ENCODE measurements at places on chromosomes 5 and 9.

DNA sequence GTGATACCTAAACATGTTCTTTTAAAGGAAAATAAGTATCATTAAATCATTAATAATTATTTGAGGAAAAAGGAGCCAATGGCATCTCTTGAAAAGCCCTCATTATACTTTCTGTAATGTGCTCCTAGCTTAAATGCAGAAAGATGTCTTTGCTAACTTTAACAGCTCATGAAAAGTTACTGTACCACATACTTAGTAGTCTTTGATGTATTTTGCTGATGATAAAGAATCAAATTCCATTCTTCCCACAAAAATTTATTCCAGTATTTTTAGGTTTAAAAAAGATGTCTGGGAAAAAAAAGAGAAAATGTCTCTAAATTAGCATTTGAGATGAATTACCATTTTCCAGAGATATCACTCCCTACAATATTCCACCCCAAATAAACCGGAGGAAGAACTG, 112.5 kb downstream of the PPP2R2B start:
- no peak for DNase-seq

GRCh38 chr5:43422143-43422542, 10.0 kb upstream of the CCL28 start:
- DNase-seq = no peak

DNA sequence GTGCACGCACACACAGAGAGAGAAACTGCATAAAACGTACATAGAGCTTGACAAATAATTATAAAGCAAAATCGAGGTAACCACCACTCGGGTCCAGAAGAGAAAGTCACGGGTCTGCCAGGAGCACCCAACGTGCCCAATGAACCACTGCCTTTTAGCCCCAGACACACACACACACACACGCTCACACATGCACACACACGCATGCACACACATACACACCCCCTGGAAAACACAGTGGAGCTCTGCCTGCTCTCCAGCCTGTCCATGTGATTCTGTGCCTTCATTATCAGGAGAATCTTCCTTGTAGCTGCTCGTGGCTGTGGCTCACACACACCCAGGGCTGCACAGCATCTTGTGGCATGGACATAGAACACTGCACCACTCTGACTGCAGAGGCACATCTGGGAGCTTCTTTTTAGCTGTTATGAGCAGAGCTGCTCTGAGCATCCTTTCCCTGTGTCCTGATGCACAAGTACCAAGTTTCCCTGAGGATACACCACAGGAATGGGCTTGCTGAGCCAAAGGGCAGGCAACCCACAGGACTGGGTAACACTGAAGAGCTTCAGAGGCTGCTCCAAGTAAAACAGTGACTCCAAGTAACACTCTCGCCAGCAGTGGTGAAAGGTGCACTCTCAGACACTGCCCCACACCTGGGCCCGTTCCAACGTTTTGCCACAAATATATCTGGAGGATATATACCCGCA, 58.9 kb downstream of the CAMSAP1 start:
- DNase-seq = no peak

- no peak for DNase-seq
Observed at GRCh38 chr5:80759866-80760577, 105.2 kb upstream of the DHFR start.

DNA sequence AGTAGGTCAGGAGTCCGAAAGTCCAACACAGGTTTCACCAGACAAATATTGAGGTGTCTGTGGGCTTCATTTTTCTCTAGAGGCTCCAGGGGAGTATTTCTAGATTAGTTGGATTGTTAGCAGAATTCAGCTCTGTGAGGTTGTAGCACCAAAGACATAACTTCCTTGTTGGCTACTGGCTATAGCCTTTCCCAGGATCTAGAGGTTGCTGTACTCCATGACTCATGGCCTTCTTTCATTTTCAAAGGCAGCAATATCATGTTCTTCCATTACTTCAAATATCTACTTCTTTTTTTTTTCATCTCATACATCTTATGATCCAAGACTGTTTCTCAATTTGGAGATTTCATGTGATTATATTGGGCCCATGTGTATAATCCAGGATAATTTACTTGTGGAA, 404.0 kb upstream of the FAM174A start:
- no peak for DNase-seq

DNA sequence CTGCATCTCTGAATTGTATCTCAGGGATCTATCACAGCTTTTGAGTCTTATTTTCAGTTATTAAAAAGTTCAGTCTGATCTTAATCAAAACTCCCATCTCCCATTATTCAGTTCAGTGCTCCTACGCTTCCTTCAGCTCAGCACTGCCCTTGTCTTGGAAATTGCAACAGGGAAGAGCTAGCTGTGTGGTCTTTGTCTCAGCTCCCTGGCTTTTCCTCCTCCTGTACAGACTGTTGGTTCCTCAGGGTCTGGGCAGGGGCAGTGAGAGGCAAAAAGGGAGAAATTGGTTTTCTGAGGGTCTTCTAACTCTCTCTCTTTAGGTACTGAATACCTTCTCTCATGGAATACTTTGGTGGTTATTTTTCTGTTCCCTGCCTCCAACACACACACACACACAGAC, 48.2 kb downstream of the PDE8B start:
- no peak for DNase-seq

DNA sequence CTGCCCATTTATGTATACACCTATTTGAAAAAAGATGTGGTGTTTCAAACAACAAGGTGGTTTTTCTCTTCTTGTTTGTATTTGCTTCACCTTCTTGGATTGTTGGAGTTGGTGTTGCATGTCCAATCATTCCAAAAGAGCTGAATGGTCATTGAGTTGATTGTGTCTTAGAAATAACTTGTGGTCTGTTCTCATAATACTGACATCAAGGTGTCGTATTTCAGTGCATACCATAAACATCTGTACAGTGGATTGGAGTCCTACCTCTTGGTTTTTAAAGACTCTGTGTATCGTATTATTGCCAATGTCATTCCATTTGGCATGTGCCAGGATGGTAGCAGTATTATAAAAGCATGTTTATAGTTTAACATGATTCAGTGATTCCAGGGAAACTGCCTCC, 73.2 kb downstream of the TRIO start:
- DNase-seq = no peak

DNA sequence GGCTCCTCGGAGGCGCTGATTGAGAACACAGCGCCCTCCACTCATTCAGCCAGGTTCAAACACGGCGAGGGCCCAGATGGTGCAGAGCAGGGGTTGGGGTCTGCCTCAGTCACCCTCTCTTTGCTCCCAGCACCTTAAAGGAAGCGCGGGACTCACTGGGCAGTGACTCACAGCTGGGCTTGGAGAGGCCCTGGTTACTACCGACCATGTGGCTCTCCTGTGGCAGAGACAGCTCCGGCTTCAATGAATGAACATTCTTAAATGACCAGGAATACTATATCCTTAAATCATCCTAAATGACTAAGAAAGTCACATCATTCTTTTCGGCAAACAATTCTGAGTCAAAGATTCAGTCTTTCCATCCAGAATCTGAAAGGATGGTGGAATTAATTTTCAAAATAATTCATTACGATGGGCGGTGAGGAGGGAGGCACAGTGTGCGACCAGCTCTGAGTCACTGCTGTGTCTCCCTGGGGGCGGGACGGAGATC, 1.6 kb upstream of the INPP5E start:
- no peak for DNase-seq

- no peak for DNase-seq
Observed at GRCh38 chr9:33923079-33923478, 106.1 kb downstream of the UBE2R2 start.

DNA sequence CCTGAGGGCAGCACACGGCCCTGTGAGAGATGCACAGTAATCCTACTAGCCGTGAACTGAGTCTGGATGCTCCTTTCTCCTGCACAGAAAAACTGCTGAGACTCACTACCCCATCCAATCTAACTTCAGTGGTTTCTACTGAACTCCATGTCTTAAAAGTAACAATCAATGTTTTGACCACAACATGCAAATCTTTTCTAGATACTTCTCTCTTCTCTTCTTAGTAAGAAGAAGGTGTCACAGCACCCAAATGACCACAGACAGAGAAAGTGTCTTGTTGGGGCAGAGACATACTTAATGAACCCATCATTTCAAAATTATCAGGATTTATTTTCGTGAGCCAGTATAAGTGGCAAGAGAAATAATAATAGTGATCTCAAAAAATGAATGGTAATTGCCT, 285.8 kb upstream of the MEF2C start:
- no peak for DNase-seq

GRCh38 chr9:76634356-76635054, 129.7 kb upstream of the PCA3 start:
- DNase-seq = no peak

DNA sequence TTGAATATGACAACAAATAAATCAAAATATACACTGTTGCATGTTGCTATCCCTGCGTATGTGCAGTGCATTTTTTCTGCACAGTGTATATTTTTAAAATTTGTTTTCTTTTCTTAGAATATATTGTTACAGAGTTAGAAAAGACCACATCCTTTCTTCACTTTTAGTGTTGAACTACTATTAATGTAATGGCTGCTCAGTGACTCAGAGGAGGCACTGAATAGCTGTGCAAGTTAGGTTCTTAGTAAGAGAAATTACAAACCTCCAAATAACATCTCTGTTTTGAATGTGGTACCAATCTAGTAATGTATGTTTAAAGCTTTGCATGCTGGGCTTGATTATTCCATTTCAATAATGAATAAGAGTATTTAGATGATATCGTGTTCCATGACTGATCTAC, 208.9 kb upstream of the PRR16 start:
- DNase-seq = no peak

GRCh38 chr9:72931437-72931836, 21.4 kb downstream of the ALDH1A1 start:
- DNase-seq = no peak

- no peak for DNase-seq
Observed at GRCh38 chr5:102711525-102712385, 43.4 kb upstream of the PAM start.

GRCh38 chr5:175823731-175824525, 47.5 kb upstream of the CPLX2 start:
- no peak for DNase-seq

DNA sequence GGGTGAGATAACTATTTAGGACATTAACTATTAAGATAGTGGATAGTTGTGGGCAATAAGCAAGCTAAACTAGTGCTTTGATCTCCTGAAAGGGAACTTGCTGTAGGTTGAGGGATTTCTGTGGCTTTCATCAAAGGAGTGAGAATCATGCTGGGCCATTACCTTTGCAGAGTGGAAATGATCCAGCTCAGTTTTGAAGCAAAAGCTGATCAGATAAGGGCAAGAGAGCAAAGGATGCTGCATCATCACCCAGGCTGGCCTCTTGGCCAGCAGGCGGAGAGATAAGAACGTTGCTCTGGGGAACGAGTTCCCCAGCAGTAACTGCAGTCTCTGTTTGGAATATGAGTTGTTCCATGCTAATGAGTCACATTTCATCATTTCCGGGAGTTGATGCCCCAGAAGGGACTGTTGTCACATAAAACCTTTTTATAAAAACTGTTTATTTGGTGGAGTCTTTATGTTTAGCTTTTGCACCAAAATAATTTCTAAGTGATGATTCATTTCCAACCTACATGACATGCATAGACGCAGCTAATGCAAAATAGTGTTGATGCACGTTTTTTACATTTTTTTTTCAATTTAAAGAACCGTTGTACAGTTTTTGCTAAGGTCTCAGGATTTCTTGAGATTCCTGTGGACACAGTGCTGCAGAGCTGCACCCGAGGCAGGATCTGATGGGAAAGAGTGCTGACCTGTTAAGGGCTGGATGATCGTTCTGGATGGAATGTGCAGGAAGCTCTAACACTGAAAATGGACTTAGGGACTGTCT, 99.3 kb downstream of the ACTBL2 start:
- no peak for DNase-seq

GRCh38 chr5:65014769-65015168, 246.0 kb downstream of the CWC27 start:
- DNase-seq = no peak

DNA sequence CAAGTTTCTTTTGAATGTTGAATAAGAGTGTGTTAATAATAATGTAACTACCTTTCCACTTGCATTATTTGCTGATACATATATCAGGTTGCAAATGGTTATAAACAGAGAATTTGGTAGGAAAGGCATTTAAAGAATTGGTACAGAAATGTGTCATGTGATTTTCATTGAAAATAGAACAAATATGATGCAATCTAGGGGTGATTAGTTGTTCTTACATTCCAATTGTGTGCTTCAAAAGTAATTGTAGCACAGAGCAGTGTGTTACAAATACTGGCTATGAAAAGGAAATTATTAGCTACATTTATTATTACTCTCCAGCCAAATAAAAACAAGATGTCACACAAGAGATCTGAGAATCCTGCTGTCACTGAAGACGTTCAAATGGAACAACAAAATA, 61.8 kb upstream of the PRDM9 start:
- DNase-seq = no peak

GRCh38 chr5:88882276-88883038, 527 bp downstream of the MEF2C start:
- no peak for DNase-seq

DNA sequence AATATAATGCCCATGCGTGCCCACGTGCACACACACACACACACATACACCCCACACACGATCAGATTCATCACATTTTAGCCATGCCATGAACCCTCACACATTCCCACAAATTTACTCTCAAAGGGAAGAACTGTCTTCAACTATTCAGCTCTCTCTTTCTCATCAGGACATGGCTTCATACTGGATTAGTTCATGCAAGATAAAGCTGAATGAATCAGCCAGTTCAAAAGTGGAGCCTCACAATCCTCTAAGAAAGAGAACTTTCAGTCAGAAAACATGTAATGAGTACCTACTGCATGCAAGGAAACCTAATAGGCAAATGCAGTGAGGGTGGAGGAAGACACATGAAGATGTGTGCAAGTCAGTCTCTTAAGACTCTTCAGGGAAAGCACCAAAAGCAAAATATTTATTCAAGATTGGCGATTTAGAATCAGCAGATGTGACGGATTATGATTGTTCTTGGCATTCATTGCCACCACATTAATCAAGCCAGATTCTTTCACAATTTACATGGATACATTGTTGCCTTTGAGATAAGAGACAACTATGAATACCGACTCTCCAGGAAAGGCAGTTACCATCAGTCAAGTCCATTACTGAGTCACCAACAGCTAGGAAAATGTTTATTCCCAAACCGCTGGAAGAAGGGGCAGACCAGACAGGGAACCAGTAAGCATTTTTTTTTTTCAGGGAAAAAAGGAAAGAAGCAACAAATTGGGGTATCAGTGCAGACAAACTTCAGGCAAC, 30.3 kb upstream of the PUM3 start:
- DNase-seq = no peak

DNA sequence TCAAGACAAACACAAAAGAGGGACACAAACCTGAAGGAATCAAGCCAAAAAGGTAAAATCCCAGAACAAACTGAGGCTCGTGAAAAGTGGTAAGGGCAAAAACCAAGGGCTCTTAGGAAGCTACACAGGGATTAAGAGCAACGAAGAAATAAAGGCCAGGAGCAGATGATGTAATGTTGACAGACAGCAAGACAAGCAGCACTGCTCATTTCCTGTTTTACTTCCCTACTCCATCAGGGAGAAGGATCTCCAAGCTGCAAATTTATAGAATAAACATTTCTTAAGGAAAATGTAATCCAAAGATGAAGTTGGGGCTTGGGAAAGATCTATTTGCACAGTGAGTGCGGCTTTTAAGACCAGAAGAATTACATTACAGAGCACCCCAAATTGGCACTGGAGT, 182.3 kb upstream of the MAP1B start:
- no peak for DNase-seq
